ENCODE measurements at places on chromosomes 6 and 20. TPM values are rescaled to one million over a fixed set of nuclear protein-coding genes. Genes with fewer than 3 reads are reported as not detected.

DNA sequence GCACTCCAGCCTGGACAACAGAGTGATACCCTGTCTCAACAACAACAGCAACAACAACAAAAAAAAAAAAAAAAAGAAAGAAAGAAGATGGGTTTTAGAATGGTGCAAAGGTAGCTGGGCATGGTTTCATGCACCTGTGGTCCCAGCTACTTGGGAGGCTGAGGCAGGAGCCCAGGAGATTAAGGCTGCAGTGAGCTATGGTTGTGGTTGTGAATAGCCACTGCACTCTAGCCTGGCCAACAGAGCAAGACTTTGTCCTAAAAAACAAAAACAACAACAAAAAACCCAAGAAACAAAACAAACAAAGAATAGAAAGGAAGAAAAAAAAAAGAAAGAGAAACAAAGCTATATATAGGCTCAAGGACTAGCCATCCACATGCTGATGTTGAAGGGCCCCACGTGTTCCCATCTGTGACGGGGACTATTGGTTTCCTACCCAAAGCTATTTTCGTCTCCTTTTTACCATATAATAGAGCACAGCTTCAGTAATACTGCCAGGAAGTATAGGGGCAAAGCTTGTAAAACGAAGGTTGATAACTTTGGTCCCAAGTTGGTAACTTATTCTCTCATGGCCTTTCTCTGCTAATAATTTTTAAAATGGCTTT is 7.9 kb upstream of the EEF1E1 start:
- no peak for DNase-seq

GRCh38 chr20:58188527-58188926 is 39.9 kb downstream of the ANKRD60 start:
- DNase-seq = no peak

- no peak for DNase-seq
Measured at GRCh38 chr6:90454836-90455427, 131.9 kb downstream of the MAP3K7 start.

- no peak for DNase-seq
Measured at GRCh38 chr6:165744555-165745228, 81.7 kb upstream of the PDE10A start.

- no peak for DNase-seq
Measured at GRCh38 chr6:37485291-37485702, 14.4 kb downstream of the CCDC167 start.

GRCh38 chr6:169539176-169539897 is 162.5 kb downstream of the WDR27 start:
- DNase-seq = no peak

GRCh38 chr6:106370639-106371038 is 10.1 kb downstream of the CRYBG1 start:
- no peak for DNase-seq

DNA sequence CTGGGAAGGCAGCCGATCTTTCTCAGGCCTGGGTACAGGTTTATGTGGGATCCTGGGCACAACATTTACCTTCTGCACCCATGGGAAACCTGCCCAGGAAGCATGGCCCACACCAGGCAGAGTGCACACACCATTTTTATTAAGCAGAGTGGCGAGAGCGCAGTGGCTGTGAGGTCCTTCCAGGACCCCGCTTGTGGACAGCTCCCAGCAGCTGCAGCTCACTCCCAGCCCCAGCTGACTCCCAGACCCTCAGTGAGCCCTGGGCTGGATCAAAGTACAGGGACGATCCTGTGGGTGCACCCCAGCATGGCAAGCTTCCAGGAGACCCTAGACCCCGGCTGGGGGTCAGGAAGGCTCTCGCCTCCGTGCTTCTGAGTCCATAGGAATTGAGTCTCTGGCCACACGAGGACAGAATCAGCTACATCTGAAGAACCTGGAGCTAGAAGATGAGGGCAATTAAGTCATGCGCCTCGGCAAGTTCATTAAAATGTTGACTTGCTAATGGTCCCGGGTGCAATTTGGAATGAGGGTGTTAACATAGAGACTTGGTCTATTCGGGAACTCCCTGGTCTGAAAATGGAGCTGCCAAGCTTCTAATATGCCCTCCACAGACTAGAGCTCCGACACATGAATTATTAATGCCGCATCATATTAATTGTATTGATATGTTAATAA is 65.4 kb upstream of the SLCO4A1 start:
- DNase-seq = no peak

PACRG gene
- total RNA-seq = not detected

All from Peyer's patch (tissue), 4 donors.